Activated naive CD8-positive, alpha-beta T cell treated with anti-CD3 and anti-CD28 coated beads, Interleukin-2, amount 50 U/mL, for 16 hours (primary cell): ENCODE measurements at places on chromosomes 16 and 17.

GRCh38 chr16:22660441-22661160, 149.9 kb downstream of the NPIPB5 start:
- DNase-seq: no peak

DNA sequence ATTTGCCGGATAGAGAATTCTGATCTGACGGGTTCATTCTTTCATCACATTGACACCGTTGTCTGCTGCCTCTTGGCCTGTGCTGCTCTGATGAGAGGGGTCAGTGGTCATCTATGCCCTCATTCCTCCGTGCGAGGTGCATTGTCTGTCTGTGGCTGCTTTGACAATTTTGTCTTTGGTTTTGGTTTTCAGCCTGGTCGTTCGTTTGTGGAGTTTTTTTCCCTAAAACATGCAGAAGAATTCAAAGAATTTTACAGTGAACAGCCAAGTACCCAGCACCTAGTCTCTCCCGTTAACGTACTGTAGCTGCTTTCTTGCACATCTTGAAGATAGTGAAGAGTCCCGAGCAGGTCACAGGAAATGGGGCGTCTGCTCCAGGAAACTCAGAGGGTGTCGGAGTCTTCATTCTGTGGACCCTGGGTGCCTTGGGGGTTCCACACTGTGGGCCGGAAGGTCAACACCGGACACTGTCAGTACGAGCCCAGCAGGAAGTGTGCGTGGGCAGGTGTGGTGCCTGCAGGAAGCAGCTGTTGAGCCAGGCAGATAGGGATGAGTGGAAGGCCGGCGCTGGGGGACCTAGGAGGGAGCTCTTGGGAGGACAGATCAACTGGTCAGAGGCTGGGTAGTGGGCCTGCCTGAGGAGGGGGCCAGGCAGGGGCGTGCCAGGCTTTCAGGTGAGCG, 28.2 kb downstream of the CRAMP1 start:
- no peak for DNase-seq

DNA sequence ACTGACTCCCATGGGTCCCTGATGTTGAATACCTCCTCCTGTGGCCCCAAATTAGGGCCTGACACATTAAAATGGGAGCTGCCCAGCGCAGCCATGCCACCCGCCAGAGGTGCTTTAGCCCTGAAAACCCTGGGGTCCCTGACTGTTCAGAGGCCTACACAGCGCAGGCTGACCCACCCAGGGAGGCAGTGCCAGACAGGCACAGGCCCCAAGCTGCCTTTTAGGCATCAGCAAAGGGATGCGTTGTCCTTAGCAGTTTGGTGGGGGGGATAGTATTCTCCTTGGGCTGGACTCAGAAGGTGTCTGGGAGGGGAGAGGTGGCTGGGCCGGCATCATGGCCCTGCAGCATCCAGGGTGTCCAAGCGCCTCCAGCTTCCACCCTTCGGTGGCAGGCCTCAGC, 1.4 kb downstream of the RAPGEFL1 start:
- no peak for DNase-seq

GRCh38 chr16:67449336-67449735, 18.4 kb downstream of the HSD11B2 start:
- DNase-seq: no peak

GRCh38 chr16:3536851-3537250, 36.0 kb downstream of the CLUAP1 start:
- no peak for DNase-seq

- no peak for DNase-seq
These were observed 38.2 kb downstream of the IL4R start for GRCh38 chr16:27351989-27352388.

DNA sequence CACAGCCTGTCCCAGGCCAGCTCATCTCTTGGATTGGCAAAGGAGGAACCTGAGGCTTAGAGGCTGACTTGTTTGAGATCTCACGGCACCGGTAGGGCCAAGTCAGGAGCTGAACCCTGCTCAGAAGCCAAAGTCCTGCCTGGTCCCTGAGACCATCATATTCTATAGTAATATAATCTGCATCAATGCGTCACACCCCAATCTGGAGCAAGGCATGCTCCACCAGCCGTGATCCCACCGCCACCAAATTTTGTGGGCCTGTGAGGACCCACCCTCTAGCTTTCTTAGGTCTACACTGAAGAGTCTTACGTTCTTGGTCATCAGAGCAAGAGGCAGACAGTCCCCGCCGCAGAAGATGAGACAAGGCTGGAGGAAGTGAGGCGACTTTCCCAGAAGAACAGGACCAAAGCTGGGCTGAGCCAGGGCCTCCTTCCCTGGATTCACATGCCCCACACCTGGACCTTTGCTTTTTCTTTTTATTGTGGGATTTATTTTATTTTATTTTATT, 2.7 kb downstream of the SULT1A1 start:
- no peak for DNase-seq

- no peak for DNase-seq
These were observed 18.2 kb downstream of the CES5A start for GRCh38 chr16:55856950-55857349.

DNA sequence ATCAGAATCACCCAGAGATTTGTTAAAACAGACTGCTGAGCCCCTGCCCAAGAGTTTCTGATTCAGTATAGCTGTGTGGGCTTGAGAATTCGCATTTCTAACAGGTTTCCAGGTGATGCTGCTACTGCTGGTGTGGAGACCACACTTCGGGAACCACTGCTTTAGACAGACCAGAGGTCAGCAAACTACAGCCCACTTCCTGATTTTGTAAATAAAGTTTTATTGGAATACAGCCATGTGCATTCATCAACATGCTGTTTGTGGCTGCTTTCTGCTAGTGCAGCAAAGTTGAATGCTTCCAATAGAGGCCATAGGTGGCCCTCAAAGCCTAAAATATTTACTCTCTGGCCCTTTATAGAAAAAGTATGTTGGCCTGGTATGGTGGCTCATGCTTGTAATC, 32.6 kb upstream of the CLEC19A start:
- DNase-seq: no peak

- DNase-seq: no peak
These were observed 20.9 kb upstream of the CALB2 start for GRCh38 chr16:71337631-71338030.

- no peak for DNase-seq
These were observed at the start of gene ITGB4 for GRCh38 chr17:75720656-75721462. Gene ITGB4 (plus strand): TSS chr17:75721459. CDS start chr17:75724704, 3,245 bp downstream.

- no peak for DNase-seq
These were observed 23.8 kb downstream of the GGA2 start for GRCh38 chr16:23486480-23486879.

DNA sequence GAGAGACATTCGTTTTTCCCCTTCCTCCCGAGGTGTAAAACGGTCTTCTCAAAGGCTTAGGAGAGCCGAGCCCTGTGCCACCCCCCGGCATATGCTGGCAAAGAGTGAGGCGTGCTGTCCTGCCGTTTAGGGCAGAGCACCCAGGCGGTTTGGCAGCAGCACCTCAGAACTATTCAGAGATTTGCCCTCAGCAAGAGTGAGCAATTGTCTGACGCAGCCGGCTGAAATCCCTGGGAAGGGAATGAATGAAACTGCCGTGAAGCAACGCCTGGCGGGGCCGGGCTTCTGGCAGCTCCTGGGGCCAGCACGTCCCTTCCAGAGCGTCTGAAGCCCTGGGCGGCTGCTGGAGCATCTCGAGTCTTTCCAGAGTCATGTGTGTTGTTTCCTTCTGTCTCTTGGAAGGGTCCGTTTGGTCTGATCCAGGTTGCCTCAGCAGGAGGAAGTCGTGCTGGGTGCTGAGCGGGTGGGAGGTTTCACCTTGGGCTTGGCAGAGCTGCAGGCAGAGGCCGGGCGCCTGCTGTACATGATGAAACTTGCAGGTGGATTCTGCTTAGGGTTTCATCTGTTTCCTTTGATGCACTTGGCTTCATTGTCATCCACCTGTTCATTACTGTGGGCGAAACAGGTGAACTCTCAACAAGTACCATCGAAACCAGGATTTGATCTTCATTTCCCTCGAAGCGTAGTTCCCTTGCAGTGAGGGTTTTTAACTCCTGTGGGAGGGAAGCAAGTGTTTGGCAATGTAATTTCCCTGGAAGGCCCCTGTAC, 35.4 kb downstream of the TBCD start:
- no peak for DNase-seq

GRCh38 chr17:55144518-55144917, 120.2 kb upstream of the HLF start:
- DNase-seq: no peak

DNA sequence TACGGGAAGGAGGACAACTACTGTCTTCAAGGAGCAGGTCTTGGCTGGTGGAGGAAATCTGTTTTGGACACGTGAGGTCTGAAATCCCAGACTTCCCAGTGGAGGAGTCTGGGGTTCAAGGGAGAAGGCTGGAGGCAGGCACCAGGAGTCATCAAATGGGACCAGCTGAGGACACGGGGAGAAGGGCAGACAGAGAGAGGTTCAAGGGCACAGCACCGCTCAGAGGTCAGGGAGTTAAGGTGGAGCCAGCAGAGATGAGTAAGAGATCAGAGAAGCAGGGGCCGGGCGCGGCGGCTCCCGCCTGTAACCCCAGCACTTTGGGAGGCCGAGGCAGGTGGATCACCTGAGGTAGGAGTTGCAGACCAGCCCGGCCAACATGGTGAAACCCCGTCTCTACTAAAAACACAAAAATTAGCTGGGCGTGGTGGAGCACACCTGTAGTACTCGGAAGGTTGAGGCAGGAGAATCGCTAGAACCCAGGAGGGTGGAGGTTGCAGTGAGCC, 10.4 kb upstream of the SMIM5 start:
- no peak for DNase-seq

DNA sequence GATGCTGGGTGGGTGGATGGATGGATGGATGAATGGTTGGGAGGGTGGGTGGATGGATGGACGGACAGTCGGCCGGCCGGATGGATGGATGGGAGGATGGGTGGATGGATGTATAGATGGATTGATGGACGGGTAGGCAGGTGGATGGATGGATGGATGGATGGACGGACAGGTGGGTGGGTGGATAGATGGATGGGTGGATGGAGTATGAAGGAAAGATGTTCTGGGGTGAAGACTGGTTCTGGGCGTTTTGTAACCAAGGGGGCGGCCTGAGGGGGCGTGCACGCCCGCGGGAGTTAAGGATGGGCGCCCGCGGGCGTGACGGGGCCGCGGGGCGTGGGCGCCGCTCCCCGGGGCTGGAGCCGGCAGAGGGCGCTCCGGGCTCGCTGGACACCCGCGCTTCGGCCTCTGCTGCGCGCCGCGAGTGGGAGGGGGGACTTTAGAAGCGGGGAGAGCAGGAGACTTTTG, at the start of gene NECAB2:
NECAB2 (plus strand) TSS at position 407 of the 468 bp plus-strand sequence. CDS start 405 bp downstream, outside the sequence.
- DNase-seq: no peak

- DNase-seq: no peak
These were observed 4.2 kb downstream of the PSKH1 start for GRCh38 chr16:67897231-67897630.

DNA sequence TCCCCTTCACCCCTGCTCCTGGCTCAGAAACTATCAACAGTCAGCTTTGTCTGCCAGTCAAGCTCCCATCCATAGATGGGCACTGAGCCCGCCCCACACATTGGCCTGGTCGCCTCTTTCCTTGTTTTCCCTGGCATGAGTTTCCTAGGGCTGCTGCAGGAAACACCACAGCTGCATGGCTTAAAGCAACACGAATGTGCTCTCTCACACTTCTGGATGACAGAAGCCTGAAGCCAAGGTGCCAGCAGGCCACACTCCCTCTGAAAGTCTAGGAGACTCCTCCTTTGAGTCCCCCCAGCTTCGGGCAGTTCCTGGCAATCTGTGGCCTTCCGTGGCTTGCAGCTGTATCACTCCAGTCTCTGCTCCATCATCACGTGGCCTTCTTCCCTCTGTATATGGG, 69.9 kb downstream of the TBC1D16 start:
- no peak for DNase-seq

GRCh38 chr16:8872967-8873865, 4.4 kb upstream of the CARHSP1 start:
- no peak for DNase-seq

DNA sequence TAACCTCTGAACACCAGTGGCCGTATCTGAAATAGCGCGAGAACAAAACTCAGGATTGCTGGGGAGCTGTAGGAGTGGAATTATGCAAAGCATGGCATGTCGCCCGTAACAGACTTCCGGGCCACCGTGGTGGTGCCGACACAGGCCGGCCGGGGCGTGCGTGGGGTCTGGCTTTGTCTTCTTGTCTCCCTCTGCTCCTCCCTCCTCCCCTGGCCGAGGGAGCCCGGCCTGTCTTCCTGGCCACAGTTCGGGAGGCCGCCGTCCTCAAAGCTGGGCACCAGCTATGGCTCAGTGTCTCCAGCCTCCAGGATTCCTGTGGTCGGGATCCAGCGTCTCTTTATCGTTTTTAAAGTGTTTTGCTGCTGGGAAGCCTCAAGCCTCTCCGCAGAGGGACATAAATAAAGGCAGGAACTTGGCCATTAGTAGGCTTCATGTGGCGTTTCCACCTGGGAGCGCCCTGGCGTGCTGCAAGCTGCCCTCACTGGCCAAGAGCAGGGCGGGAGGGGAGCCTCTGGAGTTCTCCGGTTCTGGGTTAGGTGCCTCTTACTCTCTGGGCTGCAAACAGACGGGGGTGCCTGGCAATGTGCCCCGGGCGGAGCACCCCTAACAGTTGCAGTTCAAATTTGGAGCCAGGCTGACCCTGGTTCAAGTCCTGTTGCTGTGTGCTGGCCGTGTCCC, 22.0 kb upstream of the NPTX1 start:
- DNase-seq: no peak

- DNase-seq: no peak
These were observed 1.3 kb downstream of the SERPINF1 start for GRCh38 chr17:1762901-1763898.

GRCh38 chr17:27588354-27588753, 42.6 kb upstream of the LGALS9 start:
- DNase-seq: no peak

DNA sequence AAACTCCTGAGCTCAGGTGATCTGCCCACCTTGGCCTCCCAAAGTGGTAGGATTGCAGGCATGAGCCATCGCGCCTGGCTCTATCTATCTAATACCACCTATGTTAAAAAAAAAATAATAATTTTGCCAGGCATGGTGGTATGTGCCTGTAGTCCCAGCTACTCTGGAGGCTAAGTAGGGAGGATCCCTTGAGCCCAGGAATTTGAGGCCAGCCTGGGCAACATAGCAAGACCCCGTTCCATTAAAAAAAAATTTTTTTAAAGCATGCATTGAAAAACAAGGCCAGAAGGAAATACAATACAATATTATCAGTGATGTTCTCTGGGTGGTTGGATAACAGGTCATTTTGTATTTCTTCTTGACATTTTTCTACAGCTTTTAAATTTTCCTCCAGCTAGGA, 45.2 kb upstream of the HELZ start:
- no peak for DNase-seq

DNA sequence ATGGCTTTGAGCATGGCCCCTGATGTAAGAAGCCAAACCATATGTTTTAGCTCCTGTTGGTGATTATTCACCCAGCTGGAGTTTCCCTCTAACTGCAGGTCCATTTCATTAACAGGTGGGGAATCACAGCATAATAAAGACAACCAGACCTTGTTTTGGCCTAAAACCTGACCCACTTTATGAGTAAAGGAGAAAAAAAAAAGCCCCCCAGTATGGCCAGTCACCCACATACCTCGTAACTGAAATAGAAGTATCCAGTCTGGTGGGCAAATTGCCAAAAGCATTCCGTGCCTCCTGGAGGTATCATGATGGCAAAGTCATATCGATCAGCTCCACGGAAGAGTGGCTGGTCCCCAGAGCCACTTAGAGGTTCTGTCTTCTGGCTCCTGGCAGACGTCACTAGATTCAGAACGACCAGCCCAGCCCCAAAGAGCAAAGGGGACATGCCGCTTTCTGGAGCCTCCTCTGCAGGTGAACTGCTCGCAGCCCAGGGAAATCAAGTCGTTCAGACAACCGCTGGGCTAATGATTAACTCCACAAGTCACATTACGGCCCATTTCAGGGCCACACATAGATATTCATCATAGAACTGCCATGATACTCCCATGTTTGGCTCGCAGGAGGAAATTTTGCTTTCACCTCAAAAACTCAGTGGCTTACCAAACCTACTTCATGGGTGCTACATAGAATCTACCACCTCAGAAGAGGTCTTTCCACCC, at the start of gene TMED6:
TMED6 (minus strand) TSS at position 478 of the 719 bp plus-strand sequence; CDS start at position 445, 33 bp downstream.
- DNase-seq: no peak

- no peak for DNase-seq
These were observed 87.6 kb downstream of the VPS53 start for GRCh38 chr17:627051-627450.
